ENCODE measurements at places on chromosomes 5 and 9. TPM values are rescaled to one million over a fixed set of nuclear protein-coding genes. Genes with fewer than 3 reads are reported as not detected.

RAB3C gene
- not detected for total RNA-seq

GRCh38 chr9:15501179-15501578 is 9.6 kb downstream of the PSIP1 start:
- DNase-seq = no peak

MRNIP gene
- 21.1 TPM for total RNA-seq

DNA sequence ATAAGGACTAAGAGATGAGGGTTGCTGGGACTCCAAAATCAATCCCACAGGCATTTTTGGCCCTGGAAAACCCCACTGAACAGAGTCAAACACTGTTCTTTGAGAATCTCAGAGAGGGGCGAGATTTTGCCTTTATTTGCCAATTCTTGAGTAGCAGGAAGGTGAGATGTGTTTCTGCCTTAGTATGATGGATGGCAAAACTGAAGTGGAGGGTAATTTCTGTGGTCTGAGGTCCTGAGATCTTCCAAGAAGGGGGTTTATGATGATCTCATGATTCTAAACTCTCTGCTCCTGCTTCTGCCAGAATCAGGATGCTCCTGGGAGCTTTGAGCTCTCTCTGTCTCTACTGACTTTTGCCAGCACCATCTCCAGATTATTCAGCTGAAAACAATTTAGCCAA is 174.8 kb upstream of the CLINT1 start:
- DNase-seq = no peak

DNA sequence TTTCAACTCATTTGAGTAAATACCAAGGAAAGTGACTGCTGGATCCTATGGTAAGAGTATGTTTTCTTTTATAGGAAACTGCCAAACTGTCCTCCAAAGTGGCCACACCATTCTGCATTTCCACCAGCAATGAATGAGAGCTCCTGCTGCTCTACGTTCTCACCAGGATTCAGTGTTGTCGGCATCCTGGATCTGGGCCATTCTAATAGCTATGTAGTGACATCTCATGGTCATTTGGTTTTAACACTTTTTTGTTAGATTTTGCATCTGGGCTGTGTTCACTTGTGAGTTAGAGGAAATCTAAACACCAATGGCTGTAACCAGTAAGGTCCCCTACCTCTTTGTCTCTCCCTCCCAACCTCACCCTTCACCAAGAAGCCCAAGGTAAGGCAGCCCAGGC is 115.9 kb downstream of the ATPSCKMT start:
- DNase-seq = peak; percentile 16
